Head of caudate nucleus (tissue), 42 donors: ENCODE measurements at places on chromosomes 2 and 18.

DNA sequence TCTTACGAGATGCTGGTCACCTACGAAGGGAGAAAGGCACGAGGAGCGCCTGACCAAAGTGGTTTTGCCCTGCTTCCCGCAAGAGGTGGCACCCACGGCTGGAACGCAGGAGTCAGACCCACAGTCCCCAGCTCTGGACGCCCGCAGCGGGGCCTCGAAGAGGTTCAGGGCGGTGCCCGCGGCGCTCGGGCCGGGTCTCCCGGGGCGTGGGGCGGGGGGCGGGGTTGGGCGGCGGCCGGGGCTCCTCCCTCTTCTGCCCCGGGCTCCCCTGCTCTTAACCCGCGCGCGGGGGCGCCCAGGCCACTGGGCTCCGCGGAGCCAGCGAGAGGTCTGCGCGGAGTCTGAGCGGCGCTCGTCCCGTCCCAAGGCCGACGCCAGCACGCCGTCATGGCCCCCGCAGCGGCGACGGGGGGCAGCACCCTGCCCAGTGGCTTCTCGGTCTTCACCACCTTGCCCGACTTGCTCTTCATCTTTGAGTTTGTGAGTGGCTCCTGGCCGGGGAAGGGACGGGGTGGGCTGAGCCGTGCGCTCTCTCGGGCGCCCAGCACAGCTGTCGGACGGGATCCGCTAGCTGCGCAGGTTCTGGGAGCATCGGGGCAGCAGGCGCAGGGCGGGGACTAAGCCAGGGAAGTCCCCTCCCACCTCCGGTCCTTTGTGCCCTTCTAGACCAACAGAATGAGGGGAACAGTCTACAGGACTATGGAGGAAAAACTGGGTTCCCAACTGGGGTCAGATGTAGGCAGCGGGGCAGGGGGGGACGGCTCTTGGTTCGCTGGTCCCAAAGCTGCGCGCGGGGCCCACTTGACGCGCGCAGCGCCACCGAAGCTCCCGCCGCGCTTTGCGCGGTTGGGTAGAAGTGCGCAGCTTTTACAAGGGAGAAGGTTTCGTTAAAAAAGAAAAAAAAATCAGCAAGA is at the start of gene MAL:
TSS of gene MAL (plus strand) at position 303 of the 914 bp plus-strand sequence. CDS start at position 388, 85 bp downstream.
- DNase-seq, result no peak

GRCh38 chr2:26407526-26407925 is 5.8 kb downstream of the DRC1 start:
- no peak for DNase-seq

DNA sequence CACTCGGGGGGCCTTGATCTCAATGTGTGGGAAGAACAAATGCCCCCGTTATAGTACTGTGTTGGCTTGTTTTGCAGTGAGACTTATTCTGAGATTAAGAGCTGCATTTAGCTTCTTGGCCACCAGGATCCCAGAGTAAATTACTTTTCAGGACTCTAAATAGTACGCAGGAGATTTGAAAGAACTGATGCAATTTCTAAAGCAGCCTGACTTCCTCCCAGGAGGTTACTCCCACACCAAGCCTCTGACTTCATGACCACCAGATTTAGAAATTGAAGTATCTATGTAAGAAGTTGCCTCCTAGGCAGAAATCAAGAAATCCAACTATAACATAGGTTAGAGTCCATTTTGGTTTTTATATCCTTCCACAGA is 67.0 kb downstream of the FEZ2 start:
- no peak for DNase-seq

DNA sequence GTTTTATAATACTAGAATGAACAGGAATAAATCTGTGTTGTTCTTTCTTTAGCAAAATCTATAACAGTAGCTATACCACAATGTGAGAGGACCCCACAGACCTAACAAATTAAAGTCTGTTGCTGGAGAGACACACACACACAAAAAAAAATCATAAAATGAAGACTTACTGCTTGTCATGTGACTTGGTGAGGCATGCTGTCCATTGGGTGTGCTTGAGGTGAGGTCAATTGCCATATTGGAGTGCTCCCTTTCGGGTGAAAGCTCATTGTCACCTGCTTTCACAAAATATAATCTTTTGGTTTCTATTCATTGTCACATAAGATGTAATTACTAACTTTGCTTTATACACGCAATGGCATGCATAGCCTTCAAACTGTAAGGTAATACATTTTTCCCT is 3.9 kb downstream of the IKZF2 start:
- DNase-seq, result no peak
